ENCODE measurements at places on chromosomes 3 and 15. TPM values are rescaled to one million over a fixed set of nuclear protein-coding genes. Genes with fewer than 3 reads are reported as not detected.

- no peak for DNase-seq
Measured at GRCh38 chr15:51425517-51426040, 84.1 kb downstream of the GLDN start.

GRCh38 chr15:65945616-65946015 lies 76.3 kb downstream of the RAB11A start:
- DNase-seq, result no peak

The CNTN3 gene
- 48.9 TPM for polyA plus RNA-seq

DNA sequence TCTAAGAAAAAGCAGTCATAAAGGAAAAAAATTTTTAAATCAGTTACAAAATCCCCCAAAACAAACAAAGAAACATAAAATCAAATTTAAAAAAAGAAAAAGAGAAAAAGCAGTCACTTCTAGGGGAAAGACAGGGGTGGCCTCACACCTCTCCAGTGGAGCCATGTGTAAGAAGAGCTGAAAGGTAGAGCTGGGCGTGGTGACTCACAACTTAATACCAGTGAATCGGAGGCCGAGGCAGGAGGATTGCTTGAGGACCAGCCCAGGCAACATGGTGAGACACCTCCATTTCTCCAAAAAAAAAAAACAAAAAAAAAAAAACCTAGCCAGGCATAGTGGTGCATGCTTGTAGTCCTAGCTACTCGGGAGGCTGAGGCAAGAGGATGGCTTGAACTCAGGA lies 14.7 kb downstream of the MESD start:
- no peak for DNase-seq

DNA sequence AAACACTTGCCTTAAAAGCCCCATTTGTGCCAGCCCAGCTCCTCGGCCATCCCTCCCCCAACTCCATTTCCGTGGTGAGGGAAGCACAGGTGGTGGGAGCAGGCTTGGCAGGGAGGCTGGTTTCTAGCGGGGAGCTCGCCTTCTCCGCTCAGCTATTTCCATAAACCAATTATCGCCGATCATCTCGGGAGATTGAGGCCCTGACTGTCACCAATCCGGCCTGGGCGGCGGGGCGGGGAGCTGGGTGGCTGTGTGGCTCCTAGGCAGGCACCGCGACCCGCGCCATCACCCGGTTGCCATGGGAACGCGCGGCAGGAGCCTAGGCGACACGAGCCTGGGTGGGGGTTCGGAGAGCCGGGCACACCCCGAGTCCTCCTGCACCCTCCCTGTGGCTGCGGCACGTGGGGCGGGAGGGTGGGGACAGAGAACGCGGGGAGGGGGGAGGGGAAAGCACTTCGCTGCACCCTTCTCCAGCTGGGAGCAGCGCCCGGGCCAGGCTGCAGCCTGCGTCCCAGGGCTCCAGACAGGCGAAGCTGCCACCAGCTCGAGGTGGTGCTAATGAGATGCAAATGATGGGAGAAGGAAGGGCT lies 9.3 kb downstream of the CCDC33 start:
- no peak for DNase-seq

DNA sequence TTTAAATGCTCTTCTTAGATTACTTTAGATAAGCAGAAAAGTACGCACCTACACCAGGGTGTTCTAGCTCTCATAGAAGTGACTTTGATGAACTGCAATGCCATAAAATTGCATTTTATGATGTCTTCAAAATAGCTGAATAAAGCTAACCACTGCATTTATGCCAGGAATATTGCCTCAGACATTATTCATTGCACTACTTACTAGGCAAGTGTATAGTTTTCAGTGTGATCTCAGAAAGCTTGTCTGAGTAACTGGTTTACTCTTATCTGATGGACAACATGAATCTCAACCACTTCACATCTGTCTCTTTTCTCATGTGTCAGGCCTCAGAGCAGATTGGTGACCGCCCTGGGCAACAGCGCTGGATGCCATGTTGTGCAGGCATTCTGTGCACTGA lies 119.3 kb upstream of the SLC2A2 start:
- DNase-seq, result no peak

GRCh38 chr3:86914670-86915069 lies 76.3 kb downstream of the VGLL3 start:
- no peak for DNase-seq

The CAPN7 gene
- polyA plus RNA-seq, result 37.4 TPM

The CPA3 gene
- polyA plus RNA-seq, result 0.33 TPM

DNA sequence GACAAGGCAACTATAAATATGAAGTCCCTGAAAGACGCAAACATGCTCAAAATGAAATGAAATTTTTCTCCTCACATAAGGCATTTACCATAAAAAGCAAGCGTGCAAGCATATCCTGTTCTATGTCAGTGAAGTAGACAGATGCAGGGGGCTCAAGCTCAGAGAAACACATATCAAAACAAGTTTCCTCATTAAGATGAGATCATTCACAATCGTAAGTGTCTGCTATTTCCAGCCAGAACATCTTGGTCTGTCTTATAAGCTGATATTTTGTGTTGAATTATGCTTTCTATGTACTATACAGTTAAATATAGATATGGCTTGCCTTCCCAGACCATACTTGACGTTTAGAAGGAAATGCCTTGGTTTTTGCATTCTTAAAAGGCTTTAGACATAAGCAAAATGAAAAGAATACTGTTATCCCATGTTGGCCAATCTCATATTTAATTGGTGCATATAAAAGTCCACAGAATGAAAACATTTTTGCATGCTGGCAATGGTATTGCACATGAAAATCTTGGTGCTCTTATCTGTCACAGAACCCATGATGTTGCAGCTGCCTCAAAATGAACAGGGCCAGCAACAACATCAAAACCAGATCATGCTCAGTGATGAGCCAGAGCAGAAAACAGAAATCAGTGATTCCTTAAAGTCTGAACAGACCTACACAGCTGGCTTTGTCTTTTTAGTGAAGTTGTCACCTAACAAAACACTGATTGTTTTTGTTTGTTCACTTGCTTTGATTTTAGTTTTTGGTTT lies 65.4 kb downstream of the SIDT1 start:
- DNase-seq, result no peak

The CSNK1G1 gene
- 12.2 TPM for polyA plus RNA-seq

DNA sequence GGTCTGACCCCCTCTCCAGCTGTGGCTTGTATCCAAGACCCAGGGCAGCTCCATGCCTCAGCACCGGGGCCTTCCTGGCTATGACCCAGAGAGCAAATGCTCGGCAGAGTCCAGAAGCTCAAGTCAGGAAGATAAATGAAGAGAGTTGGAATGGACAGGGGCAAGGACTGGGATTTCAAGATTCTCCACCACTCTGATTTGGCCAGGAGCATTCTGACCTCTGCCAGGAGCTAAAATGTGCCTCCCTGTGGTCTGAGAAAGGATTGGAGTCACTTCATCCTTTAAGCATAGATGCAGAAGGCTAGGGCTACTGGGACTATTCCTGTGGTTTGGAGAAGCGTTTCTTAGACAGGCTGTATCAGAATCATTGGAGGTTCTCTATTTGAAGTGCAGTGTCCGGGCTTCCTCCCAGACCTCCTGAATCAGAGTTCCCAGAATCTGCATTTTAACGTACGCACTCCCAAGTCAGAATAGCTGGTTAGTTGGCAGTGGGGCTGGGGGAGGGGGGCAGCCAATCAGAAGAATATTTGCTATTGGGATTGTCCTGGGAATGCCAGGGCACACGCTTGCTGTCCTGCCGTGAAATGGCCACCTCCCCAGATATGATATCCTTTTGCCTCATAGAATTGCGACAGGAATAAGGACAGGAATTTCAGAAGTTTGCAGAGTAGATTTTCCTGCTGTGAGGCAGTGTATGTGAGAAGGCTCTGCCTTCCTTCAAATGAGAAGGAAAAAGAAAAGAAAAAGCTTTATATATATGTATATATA lies 57.4 kb downstream of the HRH1 start:
- DNase-seq, result no peak

The FGF7 gene
- polyA plus RNA-seq, result 19.7 TPM

- DNase-seq, result no peak
Measured at GRCh38 chr3:196163666-196164493, 47.3 kb downstream of the ZDHHC19 start.

GRCh38 chr15:62390791-62391640 lies 225.9 kb upstream of the C2CD4B start:
- peak; percentile 29 for DNase-seq

GRCh38 chr3:135079095-135079494 lies 284.0 kb downstream of the EPHB1 start:
- no peak for DNase-seq

The AMOTL2 gene
- polyA plus RNA-seq, result 38.0 TPM

The TRAT1 gene
- 0.25 TPM for polyA plus RNA-seq

GRCh38 chr3:184648636-184649035 lies 63.2 kb downstream of the MAGEF1 start:
- DNase-seq, result peak; percentile 80

GRCh38 chr3:20108869-20109268 lies 68.6 kb downstream of the KAT2B start:
- no peak for DNase-seq

The RTP3 gene
- not detected for polyA plus RNA-seq

- no peak for DNase-seq
Measured at GRCh38 chr3:180018543-180018942, 18.2 kb downstream of the PEX5L start.

The IQCH gene
- polyA plus RNA-seq, result 2.5 TPM

The MORC1 gene
- polyA plus RNA-seq, result not detected

DNA sequence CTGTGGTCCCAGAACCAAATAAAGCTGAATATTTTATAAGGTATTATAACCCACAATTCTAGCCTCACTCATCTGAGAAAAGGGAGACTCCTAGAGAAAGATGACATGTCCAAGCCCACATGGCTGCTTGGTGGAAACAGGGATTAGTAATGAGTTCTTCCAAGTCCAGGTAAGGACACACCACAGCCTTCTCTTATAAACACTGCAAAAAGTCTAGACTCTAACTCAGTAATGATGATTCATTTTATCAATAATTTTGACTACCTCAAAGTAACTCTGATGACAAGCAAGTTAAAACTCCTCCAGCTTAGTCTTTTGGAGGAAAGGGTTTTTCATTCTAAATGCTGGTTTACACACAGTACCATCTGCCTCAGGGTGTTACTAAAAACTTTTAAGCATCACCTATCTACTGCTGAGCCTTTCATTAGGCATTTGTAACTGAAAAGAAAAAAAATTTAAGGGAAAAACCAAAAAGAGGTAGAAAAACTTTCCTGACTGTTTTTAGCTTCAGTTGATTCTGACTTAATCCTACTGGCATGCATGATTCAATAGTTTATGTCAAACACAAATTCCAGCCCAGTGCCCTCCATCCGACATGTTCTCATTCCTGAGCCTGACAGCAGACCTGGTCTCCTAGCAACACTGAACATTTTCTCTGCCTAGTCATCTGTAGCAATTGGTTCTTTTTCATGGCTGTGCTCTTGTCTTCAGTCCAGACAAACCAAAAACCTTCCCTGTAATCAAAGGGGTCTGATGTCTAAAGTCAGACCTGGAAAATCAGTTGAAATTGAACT lies 43.9 kb downstream of the P3H2 start:
- no peak for DNase-seq

The KLHL6 gene
- polyA plus RNA-seq, result 2.3 TPM

DNA sequence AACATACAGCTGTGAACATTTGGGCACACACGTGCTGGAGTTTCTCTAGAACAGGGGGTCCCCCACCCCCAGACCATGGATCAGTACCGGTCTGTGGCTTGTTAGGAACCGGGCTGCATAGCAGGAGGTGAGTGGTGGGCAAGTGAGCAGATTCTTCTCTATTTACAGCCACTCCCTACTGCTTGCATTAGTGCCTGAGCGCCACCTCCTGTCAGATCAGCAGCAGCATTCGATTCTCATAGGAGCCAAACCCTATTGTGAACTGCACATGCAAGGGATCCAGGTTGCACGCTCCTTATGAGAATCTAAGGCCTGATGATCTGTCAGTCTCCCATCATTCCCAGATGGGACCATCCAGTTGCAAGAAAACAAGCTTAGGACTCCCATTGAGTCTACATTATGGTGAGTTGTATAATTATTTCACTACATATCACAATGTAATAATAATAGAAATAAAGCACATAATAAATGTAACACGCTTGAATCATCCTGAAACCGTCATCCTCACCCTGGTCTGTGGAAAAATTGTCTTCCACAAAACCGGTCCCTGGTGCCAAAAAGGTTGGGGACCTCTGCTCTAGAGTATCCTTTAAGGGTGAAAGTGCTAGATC lies 25.8 kb downstream of the CHRM5 start:
- no peak for DNase-seq

- DNase-seq, result no peak
Measured at GRCh38 chr15:43541785-43542184, 24.4 kb downstream of the MAP1A start.

The MKRN3 gene
- 0.27 TPM for polyA plus RNA-seq

The SMAD6 gene
- 34.9 TPM for polyA plus RNA-seq

- DNase-seq, result peak; percentile 61
Measured at GRCh38 chr3:108489776-108490175, 20.6 kb downstream of the MYH15 start.

- DNase-seq, result no peak
Measured at GRCh38 chr3:87179642-87180041, 47.5 kb upstream of the CHMP2B start.

- DNase-seq, result no peak
Measured at GRCh38 chr3:193168931-193169330, 72.1 kb upstream of the PLAAT1 start.

DNA sequence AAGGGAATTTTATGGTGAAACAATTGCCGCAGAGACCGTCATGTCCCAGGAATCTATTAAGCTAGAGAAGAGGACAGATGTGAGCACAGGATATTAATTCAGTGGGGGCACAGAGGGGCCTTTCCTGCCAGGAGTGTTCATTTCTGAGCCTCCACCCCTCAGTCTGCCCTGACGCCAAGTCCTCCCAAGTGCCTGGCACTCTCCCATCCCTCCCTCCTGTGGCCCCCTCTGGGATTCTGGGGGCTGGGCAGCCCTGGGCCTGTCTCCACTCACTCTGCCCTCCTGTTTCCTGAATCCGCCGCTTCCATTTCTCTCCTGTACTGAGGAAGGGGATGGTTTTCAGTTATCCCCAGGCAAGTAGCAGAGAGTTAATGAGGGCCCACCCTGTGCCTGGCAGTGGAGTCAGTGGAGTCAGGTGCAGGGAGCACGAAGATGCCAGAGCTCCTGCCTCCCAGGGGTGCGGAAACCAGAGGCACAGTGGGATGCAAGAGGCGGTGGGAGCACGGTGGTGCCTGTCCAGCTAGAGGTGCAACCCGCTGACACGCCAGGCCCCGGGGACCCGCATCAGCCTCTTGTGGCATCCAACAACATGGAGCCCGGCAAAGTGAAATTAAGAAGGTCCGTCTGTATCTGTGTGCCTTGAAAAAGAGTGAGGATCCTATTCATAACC lies 212.5 kb downstream of the XXYLT1 start:
- no peak for DNase-seq

DNA sequence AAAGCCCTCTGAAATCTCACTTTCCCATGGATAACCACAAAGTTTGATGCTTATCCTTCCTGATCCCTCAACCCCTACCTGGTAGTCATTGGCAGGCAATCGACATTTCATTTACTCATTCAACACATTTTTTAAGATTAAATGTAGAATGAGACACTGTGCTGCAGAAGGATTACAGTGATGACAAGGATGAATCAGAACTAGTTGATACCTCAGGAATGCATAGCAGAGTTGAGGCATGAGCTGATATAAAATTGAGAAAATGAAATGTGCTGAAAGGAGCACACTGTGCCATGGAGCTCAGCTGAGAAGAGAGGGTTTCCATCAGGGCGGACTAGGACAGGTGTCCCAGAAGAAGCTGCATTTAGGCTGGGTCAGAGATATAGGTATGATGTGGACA lies 48.9 kb upstream of the ACTL6A start:
- DNase-seq, result no peak

The UQCC5 gene
- 12.9 TPM for polyA plus RNA-seq
